Epithelial cell of esophagus (primary cell): ENCODE measurements at places on chromosomes 3 and 15.

DNA sequence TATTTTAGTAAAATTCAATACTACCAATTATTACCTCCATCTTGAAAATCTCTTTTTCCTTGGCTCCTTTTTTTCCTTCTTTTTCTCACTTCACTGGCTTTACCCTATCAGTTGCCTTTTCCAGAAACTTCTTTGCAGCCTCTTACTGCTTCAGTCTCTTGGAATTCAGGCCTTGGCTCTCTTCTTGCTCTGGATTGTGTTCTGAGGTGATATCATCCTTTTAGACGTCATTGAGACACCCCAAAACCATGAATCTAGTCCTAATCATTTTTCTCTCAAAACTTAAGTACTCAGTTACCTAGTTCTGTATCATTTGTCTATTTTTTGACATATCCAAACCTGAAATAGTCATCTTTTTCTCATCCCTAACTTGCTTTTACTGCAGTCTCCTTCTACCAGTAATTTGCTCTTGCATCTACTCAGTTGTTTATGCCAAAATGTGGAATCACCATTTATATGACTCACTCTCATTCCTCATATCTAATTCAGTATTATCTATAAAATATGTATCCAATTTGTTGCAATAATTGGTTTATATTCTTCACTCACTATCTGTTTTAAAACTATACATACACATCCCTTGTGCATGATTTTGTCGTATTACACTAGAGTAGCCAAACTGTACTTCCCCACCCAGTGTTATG is 703.2 kb upstream of the CCDC54 start:
- no peak for DNase-seq

DNA sequence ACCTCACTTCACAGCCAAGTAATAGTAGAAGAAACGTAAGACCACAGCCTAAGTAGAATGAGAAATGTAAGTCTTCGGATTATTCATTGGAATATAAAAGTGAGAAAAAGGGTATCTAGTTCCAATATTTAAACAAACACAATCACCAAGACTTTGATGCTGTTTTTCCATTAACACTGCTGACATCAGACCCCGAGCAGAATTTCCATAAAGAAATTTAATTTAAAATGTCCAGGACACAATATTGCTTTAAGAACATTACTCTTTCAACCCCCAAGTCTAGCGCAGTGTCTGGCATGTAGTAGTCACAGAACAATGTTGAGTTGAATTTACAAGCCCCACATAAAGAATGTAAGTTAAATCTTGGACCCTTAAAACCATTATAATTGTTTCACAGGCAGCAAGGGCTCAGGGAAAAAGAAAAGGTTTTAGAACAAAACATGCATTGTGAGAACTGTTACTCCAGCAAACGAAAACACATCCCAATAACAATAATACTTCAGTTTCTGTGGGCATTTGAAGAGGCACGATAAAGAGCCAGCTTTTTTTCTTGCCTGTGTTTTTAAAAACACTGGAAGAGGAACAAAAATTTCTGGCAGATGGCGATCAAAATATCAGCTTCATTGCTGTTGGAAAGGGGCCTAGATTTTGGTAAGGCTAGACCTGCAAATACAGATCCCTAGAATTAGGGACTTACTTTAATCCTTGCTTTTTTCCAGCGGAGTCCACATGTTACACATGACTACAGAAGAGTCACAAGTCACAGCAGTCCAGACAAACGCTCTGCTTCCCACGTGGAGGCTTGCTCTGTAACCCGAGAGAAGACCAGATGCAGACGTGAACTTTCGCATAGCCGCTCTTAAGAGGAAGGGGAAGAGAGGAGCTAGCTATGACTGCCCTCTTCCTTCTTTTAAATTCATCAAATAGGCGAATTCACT is 77.9 kb upstream of the IGSF10 start:
- no peak for DNase-seq

GRCh38 chr3:32780735-32781210 is 37.0 kb upstream of the TRIM71 start:
- DNase-seq = peak; percentile 48

- peak; percentile 79 for DNase-seq
Measured at GRCh38 chr3:52128118-52128683, 26.0 kb downstream of the POC1A start.

GRCh38 chr3:195755391-195755790 is 34.6 kb downstream of the MUC20 start:
- DNase-seq = no peak

DNA sequence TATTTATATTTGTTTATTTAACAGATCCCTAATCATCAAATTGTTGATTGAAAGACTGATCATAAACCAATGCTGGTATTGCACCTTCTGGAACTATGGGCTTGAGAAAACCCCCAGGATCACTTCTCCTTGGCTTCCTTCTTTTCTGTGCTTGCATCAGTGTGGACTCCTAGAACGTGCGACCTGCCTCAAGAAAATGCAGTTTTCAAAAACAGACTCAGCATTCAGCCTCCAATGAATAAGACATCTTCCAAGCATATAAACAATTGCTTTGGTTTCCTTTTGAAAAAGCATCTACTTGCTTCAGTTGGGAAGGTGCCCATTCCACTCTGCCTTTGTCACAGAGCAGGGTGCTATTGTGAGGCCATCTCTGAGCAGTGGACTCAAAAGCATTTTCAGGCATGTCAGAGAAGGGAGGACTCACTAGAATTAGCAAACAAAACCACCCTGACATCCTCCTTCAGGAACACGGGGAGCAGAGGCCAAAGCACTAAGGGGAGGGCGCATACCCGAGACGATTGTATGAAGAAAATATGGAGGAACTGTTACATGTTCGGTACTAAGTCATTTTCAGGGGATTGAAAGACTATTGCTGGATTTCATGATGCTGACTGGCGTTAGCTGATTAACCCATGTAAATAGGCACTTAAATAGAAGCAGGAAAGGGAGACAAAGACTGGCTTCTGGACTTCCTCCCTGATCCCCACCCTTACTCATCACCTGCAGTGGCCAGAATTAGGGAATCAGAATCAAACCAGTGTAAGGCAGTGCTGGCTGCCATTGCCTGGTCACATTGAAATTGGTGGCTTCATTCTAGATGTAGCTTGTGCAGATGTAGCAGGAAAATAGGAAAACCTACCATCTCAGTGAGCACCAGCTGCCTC is 14.7 kb downstream of the THBS1 start:
- DNase-seq = peak; percentile 55

DNA sequence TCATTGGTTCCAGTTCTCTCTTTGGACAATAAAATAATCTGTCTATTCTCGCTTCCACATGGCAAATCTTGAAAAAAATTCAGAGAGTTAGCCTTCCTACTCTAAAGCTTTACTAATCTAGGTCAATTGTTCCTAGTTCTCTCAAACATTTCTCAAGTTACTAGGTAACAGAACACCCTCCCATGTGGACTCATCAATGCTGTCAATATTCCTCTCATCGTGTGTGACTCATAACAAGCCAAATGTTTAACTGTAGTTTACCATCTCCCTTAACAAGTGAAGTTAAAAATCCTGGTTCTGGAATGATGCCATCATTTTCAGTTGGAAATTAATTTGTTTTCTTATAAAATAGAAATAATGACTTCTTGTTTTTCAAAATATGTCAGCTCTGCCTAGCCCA is 438.6 kb downstream of the ROBO1 start:
- DNase-seq = peak; percentile 44

GRCh38 chr3:169769287-169770181 is at the start of gene ACTRT3:
TSS of gene ACTRT3 (minus strand) at chr3:169769561. CDS start at chr3:169769520, 41 bp downstream.
- DNase-seq = peak; percentile 79

- DNase-seq = no peak
Measured at GRCh38 chr3:188916934-188917401, 254.8 kb upstream of the TPRG1 start.

DNA sequence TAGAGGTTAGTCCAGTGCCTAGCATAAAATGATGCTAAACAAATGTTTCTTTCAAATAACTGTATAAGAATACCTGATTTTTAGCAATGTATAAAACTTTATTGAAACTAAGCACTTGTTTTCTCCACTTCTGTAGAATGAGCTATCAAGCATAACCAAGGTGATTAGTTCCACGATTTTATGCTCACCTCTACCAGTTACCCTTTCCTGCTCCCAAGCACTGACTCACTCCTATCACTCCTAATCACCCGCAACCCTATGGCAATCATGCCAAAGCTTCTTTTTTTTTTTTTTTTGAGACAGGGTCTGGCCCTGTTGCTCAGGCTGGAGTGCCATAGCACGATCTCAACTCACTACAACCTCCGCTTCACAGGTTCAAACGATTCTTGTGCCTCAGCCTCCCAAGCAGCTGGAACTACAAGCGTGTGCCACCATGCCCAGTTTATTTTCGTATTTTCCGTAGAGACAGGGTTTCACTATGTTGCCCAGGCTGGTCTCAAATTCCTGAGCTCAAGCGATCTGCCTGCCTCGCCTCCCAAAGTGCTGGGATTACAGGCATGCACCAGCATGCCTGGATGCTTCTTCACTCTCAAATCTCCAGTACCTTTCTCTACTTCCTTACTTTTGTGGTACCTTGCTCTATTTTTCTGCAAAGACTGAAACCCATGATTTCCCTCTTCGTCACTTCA is 3.9 kb downstream of the HSPBAP1 start:
- peak; percentile 81 for DNase-seq
